ENCODE measurements at places on chromosomes 2 and 18.

- no peak for DNase-seq
Measured at GRCh38 chr2:216862628-216863398, 2.9 kb upstream of the TNP1 start.

- DNase-seq = no peak
Measured at GRCh38 chr2:54524226-54524991, 68.3 kb downstream of the SPTBN1 start.

- DNase-seq = no peak
Measured at GRCh38 chr2:62895632-62896009, 155.0 kb upstream of the OTX1 start.

DNA sequence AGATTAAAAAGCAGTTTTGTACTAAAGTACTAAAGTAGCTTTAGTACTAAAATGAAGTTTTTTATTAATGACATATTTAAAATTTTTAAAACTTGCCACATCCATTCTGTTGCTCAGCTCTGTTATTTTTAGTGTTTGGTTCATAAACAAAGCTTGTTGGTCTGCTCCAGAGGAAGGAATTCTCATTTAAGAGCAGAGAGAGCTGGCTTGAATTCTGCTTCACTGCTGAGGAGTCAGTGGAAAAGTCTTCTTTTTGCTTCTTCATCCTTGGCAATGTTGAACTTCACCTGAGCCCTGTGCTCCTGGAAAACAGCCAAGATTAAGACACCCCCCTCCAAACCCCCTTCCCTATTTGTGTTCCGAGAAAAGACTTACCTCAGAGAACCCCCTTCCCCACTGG lies 40.6 kb downstream of the TMEM87B start:
- DNase-seq = no peak

GRCh38 chr2:216563646-216564045 lies 65.0 kb downstream of the RPL37A start:
- no peak for DNase-seq

DNA sequence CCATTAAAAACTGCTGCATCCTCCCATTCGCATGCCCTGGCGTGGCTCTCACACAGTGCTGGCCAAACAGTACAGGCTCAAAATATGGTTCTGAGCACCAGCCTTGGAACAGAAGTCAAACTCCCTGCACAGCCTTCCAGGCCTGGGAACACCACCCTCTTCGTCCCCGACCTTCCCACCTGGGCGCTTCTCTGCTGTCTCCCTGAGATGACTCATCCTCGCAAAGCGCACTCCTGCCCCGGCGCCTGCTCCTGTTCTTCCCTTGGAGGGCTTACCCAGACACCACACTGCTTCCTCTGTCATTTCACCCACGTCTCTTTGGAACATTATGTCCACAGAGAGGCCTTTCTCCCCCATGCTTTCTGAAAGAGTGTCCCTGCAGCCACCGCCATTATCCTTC lies 172.7 kb downstream of the L3MBTL4 start:
- no peak for DNase-seq

GRCh38 chr2:60746318-60746717 lies 9.8 kb upstream of the PAPOLG start:
- no peak for DNase-seq

DNA sequence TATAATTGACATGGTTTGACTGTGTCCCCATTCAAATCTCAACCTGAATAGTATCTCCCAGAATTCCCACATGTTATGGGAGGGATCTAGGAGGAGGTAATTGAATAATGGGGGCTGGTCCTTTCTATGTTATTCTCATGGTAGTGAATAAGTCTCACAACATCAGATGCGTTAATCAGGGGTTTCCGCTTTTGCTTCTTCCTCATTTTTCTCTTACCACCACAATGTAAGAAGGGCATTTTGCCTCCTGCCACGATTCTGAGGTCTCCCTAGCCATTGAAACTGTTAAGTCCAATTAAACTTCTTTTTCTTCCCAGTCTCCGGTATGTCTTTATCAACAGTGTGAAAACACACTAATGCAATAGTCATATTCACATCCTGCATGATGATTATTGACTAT lies 1073.3 kb upstream of the CDH2 start:
- DNase-seq = no peak

DNA sequence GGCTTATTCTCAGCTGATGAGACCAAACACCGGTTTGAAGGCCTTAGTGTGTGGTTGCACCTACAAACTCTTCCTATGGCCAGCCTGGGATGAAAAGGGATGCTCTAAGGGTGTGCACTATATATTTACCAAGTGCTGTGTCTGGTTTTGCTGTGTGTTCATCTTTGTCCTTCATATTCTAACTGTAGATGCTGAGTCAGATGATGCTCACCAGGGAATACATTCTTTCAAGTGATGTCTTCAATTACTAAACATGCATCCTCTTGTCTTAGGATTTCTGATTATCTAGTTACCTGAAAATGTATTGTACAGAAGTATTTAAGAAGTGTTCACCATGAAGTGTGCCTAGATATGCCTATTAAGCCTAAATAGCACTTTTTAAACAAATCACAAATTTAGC lies 1111.6 kb upstream of the ZEB2 start:
- no peak for DNase-seq

GRCh38 chr18:78976765-78977636 lies 2.6 kb upstream of the SALL3 start:
- DNase-seq = no peak

DNA sequence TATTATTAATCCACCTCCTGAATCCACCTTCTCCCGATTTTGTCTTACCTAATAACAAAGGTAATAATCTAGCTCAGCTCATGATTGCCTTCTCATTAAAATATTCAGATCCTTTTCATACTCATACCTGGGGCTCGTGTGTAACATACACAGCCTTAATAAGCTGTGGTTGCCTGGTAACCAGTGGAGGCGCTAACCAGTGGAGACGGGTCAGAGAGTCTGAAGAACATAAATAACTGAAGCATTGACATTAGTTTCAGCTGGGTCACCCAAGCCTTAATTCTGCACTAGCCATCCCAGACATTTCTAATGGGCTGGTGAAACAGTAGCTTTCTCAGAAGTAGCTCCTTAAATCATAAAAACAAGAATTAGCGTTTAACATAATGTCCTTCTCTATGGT lies 14.8 kb upstream of the DTNA start:
- no peak for DNase-seq

GRCh38 chr2:46967990-46968647 lies 52.5 kb upstream of the MCFD2 start:
- no peak for DNase-seq

GRCh38 chr2:158599609-158600008 lies 142.9 kb downstream of the PKP4 start:
- DNase-seq = no peak

DNA sequence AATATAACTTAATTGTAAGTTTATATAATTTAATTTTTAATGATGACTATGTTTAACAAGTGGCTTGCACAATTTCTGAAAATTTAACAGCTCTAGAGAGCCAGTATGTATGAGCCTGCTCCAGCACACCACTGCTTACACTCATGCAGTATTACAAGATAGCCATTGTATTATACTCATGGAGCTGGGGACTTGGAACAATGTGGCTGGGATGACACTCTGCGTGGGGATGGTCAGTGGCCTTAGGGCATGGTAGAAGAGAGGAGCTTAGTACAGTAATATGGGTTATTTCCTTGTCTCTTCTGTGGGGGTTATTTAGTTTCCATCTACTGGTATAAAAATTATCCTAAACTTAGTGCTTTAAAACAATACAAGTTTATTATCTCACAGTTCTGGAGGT lies 105.1 kb upstream of the STON1 start:
- DNase-seq = no peak

GRCh38 chr2:119488245-119489214 lies 35.8 kb downstream of the SCTR start:
- no peak for DNase-seq

DNA sequence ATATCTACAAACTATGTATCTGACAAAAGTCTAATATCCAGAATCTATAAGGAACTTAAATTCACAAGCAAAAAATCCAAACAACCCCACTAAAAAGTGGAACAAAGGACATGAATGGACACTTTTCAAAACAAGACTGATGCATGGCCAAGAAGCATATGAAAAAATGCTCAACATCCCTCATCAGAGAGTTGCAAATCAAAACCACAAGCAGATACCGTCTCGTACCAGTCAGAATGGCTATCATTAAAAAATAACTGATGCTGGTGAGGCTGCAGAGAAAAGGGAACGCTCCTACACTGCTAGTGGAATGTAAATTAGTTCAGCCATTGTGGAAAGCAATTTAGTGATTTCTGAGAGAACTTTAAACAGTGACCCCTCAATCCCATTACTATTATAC lies 56.5 kb downstream of the CCBE1 start:
- DNase-seq = no peak

- no peak for DNase-seq
Measured at GRCh38 chr2:122390406-122390805, 635.0 kb downstream of the TSN start.

GRCh38 chr2:167827352-167828097 lies 419.9 kb downstream of the STK39 start:
- no peak for DNase-seq

DNA sequence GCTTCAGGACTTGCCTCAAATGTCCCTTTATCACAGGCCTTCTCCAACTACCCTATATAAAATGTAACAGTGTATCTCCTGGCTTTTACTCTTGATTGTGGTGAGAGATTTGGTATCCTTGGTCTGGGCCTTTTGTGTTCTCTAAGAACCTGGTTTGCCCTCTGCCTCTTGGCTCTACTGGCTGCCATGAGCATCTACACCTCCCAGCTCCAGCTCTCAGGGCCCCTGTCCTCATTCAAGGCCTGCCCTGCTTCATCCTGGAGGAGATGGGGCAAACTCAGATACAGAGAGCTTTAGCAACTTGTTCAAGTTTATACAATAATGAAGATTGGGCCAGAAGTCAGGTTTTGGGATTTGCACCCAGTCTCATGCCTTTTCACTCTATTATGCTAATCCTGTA lies 45.0 kb downstream of the QPCT start:
- no peak for DNase-seq

GRCh38 chr2:129922571-129923264 lies 56.7 kb upstream of the RAB6C start:
- DNase-seq = no peak

Data from activated CD4-positive, alpha-beta T cell treated with anti-CD3 and anti-CD28 coated beads, Interleukin-2, amount 50 U/mL, for 4 hours (primary cell).